ENCODE measurements at places on chromosomes 12 and 14. TPM values are rescaled to one million over a fixed set of nuclear protein-coding genes. Genes with fewer than 3 reads are reported as not detected.

DNA sequence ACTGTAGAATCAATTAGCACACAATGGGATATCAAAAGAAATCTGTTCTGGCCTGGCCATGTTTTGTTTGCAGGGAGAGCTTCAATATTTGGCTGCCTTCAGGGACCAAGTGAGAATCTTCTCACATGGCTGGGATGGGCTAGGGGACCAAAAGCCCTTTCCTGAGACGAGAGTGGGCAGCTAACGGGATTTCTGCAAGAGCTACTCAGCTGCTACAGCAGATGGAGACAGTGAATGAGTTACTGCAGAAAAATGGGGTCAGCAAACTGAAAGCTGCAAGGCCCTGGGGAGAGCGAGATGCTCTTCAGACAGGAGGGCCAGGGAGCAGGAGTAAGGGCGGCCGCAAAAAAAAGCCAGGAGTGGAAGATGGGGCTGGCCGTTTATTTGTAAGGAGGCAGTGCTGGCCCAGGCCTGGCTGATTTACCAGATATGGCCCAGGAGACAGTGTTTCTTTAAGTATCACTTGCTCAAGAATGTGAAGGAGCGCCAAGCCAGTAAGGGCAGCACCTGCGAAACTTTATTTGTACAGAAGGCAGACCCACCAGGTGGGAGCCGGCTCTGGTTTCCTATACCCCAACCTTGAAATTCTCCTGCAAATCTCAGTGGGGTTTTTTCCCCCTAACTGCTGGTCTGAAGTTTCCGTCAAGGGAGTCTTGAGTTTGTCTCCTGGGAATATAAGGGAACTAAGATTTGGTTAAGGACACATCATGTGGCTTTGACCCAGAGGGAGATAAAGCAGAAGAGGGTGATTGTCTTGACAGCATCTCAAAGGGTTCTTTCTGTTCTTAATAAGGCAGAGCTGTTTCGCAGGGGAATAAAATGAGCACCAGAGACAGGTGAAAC is 57.8 kb downstream of the SSH1 start:
- DNase-seq: no peak

GRCh38 chr12:48995086-48995879 is 3.9 kb downstream of the DDN start:
- peak; percentile 64 for DNase-seq

The BDKRB2 gene
- not detected for polyA plus RNA-seq

The TAS2R9 gene
- not detected for polyA plus RNA-seq

DNA sequence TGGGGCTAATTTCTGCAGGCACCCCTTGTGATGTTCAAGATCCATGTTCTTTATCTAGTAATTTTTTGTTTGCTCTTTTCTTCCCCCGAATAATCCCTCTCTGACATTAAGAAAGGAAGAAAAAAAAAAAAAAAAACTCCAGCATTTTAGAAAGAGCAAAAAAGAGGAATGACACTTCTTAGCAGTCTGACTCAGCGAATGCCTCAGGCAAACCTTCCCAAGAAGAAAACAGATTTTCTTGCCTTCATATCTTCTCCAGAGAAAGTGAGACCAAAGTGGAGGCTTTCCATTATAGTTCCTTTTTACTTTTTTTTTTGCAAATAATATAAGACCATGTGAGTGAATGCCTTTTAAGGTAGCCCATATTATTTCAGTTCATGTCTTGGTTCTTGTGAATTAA is 479.0 kb upstream of the SYT1 start:
- DNase-seq: no peak

DNA sequence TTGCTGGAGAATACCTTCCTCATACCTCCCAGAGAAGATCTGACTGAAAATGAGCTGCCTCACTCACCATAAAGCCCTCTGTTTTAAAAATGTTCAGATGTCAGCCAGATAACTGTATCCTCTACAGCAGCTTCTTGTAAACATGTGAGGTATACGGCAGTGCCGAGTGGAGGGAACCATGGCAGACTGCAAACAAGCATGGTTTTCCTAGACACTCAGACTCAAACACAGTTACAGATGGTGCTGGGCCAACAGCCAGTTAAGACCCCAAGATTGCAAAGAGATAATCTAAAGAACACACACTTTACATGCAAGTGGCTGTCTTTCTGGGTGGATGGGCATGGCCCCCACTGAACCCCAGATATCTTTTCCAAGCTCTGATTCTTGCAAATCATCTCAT is 16.6 kb upstream of the CCDC177 start:
- DNase-seq: no peak

DNA sequence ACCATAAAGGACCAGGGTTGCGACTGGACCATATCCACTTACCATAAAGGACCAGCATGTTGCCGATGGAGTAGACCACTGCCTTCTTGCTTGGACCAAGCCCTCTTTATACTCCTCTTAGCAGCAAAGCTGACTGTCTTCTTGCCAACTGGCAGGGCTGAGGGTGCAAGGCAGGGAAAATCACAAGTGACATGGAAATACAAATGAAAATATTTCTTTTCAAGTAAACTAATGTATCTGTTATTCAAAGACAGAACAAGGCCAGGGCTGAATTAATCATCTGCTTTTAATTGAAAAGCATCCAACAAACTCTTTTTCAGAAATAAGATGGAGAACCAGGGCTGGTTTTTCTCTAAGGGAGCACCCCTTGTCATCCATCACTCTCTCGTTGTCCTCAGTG is at the start of gene CELA1:
CELA1 (minus strand) TSS at position 99 of the 400 bp plus-strand sequence; CDS start at position 58, 41 bp downstream.
- no peak for DNase-seq

DNA sequence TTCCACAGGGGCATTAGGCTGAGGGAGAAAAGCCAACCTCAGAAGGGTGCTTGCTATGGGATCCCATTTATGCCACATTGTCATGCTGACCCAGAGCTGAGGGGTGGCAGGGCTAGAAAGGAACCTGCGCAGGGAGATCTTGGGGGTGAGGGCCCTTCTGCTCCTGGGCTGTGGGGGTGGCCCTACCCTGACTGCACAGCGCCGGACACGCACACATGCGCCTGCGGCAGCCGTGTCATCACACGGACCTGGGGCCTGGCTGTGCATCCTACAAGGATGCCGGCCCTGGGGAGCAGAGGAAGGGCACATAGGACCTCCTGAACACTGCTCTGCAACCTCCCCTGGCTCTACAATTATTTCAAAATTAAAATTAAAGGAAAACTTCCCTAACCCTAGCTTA is 6.9 kb downstream of the CDCA4 start:
- no peak for DNase-seq

DNA sequence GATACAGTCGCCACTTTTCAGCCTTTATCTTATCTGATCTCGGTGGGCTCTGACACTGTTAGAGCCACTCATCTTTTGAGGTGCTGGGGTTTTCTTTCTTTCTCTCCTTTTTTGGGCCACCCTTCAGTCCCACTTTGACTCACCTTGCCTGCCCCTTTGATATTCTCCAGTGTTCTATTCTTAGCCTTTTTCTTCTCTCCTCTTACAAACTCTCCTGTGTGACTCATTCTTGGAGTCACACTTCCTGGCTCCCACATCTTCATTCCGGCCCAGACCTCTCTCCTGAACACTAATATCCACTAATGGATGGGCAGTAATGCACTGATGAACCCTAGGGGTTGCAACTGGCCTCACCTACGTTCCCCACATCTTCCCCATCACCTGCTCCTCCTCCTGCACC is 2.2 kb upstream of the DCD start:
- no peak for DNase-seq

The PPP1R3E gene
- 0.81 TPM for polyA plus RNA-seq
